ENCODE measurements at places on chromosomes 6 and 20. TPM values are rescaled to one million over a fixed set of nuclear protein-coding genes. Genes with fewer than 3 reads are reported as not detected.

Gene ACTL10
- not detected for total RNA-seq

Gene RAET1G
- total RNA-seq, result 9.8 TPM

Gene TREML1
- not detected for total RNA-seq

Gene GPX5
- not detected for total RNA-seq

Gene OPN5
- not detected for total RNA-seq

Gene NRSN1
- total RNA-seq, result not detected

Gene SIGLEC1
- not detected for total RNA-seq

Gene B3GALT4
- 0.57 TPM for total RNA-seq

Gene EEF1A2
- 140 TPM for total RNA-seq

Gene SLC13A3
- not detected for total RNA-seq

Gene UFL1
- 9.6 TPM for total RNA-seq

Gene PRPH2
- total RNA-seq, result not detected

Gene STMND1
- total RNA-seq, result not detected
